Esophagus squamous epithelium (tissue), 5 donors: ENCODE measurements at places on chromosomes 16 and 17.

DNA sequence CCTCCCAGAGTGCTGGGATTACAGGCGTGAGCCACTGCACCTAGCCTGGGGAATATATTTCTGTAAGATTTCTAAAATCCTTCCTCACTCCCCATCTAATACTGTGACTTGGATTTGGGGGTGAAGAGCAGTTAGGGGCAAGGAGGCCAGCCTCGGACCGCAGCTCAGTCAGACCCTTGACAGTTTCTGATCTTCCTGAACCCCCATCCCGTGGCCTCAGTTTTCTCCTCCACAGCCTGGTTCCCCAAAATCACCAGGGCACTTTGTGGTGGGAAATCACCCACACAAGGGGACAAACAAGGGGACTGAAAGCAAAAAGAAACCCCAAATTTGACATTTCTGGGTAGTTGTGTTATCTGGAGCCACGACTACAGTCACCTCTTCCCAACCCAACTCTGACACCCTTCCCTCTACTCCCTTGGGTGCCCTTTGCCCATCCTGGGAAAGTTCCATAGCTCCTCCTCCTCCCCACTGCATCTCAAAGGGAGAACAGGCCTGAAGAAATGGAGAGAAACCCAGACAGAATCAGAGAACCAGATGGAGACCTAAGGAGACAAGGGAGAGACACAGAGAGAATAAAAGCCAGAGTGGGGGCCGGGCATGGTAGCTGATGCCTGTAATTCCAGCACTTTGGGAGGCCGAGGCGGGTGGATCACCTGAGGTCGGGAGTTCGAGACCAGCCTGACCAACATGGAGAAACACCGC lies 2.8 kb upstream of the STAT5A start:
- no peak for DNase-seq

GRCh38 chr16:52434224-52434623 lies 112.7 kb downstream of the TOX3 start:
- DNase-seq, result no peak

- no peak for DNase-seq
Measured at GRCh38 chr17:60091109-60091508, 12.4 kb upstream of the HEATR6 start.

DNA sequence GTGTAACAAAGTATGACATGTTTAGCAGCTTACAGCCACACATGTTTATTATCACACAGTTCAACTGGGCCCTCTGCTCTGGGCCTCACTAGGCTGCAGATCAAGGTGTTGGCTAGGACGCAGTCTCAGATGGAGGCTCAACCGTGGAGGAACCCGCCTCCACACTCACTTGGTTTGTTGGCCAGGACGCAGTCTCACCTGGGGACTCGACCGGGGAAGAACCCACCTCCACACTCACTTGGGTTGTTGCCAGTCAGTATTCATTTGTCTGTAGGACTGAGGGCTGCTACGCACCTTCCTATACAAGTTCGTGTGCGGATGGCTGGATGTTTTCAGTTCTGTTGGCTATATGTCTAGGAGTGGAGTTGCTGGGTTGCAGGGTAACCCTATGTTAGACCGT lies 240.7 kb upstream of the CIBAR2 start:
- no peak for DNase-seq

- DNase-seq, result no peak
Measured at GRCh38 chr16:79717333-79718137, 117.0 kb upstream of the MAF start.

GRCh38 chr17:31497994-31498826 lies 106.7 kb downstream of the RAB11FIP4 start:
- DNase-seq, result no peak

DNA sequence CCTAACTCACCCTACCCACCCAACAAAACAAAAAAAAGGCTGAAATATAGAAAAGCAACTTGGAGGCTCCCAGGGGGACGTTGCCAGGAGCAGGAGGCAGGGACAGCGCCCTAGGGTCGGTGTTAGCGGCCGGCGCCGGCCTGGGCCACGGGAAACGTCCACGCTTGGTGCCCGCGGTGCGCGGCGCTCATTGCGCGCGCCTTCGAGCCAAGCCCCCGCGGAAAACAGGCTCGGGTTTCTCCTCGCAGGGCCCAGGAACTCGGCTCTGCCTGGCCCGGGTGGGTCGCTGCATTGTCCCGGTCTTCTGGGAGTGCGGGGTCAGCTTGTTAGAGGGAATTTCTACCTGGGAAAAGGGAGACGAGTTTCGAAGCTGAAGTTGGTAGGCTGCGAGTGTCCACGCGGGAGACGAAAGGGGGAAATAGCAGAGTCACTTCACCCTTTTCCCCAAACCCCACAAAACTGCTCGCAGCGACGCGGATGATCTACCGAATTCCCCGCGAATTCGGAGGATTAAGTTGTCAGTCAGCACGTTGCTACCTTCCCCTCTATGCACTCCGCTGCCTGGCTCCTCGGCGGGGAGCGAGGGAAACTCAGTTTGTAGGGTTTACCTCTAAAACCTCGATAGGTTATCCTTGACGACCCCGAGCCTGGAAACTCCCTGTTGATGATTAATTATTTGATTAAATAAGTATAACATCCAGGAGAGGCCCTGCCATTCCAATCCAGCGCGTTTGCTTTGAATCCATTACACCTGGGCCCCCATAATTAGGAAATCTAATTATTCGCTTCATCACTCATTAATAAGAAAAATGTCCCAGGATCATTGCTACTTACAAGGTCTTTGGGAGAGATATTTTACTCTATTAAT lies 751 bp upstream of the FOXC2 start:
- DNase-seq, result no peak

DNA sequence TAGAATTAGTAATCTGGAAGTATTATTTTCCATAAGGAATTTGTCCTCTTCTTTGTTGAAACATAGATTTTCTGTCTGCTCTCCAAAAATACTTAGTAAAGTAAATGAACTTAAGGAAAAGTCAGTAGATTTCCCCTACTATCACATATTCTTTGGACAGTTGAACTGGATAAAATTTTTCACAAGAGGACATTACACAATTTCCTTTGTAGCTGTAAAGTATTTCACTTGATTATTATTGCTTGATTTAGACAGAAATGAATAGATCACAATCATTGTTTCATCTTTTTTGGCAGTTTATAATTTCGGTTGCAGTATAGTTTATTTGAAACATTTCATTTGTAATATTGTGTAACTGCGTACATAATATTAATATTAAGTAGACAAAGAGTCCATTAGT lies 12.5 kb downstream of the CYB5B start:
- no peak for DNase-seq

DNA sequence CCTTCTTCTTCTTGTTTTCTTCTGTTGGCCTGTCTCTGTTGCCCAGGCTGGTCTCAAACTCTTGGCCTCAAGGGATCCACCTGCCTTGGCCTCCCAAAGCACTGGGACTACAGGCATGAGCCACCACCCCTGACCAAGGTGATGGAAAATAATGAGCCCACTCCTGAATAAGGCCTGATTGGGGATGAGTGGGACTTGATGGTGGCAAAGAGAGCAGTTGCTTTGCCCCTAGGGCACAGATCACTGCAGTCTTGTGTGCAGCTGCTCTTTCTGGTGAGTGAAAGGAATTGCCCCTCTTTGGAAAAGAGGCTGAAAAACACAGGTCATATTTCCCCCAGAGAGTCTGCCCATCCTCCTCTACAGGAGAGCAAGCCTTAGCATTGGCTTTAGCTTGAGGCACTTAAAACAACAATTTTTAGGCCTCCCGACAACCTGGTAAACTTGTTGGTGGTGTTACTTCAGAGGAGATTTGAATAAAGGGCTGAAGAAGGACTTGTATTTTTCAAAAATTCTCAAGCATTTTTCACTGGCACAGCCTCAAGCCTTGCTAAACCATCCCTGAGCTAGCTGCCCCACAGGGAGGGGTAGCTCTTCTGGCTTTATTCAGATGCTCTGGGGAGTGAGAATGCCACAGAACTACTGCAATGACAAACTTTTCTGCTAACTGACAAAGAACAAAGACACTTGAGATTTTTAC lies 6.1 kb upstream of the PDP2 start:
- DNase-seq, result no peak

GRCh38 chr16:65722429-65722828 lies 600.6 kb upstream of the CDH11 start:
- DNase-seq, result no peak

DNA sequence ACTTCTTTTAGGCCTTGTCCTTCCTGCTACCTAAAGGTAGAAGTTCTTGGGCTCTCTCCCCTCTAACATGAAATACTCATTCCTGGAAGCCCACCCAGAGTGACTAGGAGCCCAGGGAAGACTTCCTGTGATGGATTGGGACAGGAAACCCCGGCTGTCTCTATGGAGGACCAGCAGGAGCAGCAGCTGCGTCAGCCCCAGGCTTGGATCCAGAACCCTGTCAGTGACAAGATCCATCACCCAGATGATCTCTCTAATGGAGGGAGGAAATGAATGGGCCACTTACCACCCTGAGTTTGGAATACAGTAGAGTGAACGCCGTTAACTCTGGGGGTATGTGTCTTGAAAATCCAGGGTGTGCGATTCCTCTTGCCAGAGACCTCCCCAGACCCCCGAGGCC lies 195.7 kb upstream of the WSCD1 start:
- DNase-seq, result no peak

- no peak for DNase-seq
Measured at GRCh38 chr17:82291582-82292250, 18.2 kb upstream of the CSNK1D start.

- no peak for DNase-seq
Measured at GRCh38 chr17:8846768-8847211, 20.7 kb downstream of the PIK3R6 start.

- DNase-seq, result no peak
Measured at GRCh38 chr16:88469615-88470395, 16.7 kb downstream of the ZFPM1 start.

- no peak for DNase-seq
Measured at GRCh38 chr17:68443972-68444464, 13.3 kb downstream of the WIPI1 start.

DNA sequence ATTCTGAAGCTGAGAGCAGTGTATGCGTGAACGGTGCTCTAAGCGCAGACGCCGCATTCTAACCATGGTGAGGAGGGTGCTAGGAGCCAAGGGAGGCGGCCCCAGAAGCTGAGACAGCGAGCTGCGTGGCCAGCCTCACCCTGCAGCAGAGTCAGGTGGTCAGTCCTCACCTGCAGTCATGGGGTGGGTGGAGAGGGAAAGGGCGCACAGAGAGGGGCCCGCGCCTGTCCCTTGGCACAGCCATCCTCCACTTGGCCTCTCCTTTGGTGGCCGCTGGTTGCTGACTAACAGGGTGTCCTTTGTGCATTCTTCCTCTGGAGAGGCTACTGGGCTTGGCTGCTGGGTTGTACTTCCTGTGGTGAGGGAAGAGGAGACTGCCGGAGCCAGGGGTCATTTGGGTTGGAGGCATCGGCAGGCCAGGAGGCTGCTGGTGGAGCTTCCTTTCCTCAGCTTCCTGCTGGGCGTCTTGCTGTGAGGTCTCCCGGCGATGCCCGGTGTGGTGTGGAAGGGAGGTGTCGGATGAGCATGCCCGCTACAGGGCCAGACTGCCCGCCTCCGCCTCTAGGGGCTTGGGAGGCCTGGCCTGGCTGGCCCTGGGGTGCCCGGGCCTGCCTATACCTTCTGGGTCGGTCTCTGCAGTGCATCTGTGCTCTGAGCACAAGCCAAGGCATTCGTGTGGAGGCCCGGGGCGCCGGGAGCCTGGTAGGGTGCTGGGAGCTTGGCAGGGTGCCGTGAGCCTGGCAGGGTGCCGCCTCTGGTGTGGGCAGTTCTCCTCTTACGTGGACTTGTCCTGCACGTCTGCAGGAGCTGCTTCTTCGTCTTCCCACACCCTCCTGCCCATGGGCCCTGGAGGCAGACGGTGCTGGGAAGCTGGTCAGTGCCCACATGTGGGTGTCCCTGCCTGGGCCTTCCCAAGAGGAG lies 17.4 kb downstream of the RNF213 start:
- no peak for DNase-seq

- no peak for DNase-seq
Measured at GRCh38 chr16:85867189-85867588, 31.8 kb upstream of the IRF8 start.

- no peak for DNase-seq
Measured at GRCh38 chr17:4177806-4178205, 34.8 kb downstream of the CYB5D2 start.

- DNase-seq, result no peak
Measured at GRCh38 chr16:4925791-4926190, 11.2 kb downstream of the PPL start.

DNA sequence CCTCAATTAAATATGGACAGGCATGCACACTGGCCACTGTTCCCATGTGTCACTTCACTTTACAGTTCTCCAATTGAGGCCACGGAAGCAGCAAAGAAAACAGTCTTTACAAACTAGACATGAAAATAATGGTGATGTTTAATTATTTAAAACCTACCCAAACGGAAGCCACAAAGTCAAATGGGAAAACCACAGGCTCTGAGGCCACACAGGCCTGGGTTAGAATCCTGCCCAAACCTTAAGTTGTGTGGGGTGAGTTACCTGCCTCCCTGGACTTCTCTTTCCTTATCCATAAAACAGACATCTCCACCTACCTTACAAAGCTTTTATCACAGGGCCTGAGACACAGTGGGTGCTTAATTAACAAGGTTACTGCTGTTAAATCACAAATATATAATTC lies 137.4 kb downstream of the PARN start:
- DNase-seq, result no peak

- no peak for DNase-seq
Measured at GRCh38 chr17:77354420-77354669, 213.6 kb downstream of the SEC14L1 start.

DNA sequence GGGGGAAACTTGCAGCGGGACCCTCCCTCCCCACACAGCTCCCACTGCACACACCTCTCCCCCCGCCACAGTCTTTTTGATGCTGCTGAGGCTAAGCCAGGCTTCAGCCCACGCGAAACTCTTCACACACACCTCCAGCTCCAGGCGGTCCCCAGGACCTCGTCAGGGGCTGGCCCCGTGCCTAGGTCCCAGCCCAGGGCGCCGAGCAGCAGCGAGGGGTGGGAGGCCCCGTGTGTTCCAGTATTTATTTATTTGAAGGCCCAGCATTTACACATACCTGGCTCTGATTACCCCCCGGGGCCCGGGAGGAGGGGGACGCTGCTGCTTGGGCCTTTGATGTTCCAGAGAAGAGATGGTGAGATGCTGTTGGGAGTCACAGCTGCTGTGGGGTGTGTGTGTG lies 44.9 kb upstream of the DLX4 start:
- DNase-seq, result no peak

DNA sequence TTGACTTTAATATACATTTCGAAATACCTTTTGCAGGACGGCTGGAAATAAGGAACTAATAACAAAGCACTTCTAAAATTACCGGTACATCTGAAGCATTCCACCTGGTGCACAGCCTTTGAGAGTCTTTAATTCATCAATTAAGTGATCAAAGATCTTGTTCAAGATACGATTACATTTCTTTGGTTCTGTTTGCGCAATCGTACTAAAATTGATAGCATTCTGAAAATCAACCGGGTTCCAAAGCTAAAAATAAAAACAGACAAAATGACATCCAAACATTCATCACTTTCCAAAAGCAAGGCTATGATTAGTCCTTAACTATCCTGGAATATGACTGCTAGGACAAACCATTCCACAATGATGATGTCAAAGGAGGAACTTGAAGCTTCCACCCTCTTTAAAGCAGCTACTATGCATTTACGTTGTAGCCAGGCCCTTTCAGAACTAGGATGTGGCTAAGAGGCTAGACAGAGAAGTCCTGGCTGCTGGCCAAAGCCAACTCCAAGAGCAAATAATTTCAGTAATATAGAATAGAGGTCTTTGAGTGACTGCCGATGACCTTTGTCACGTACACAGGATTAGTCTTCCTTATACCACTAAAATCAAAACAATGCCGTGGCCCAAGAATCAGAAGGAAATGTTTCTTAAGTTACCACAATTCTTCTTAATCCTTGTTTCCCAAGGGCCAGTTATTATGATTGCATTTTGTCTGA lies 299.8 kb upstream of the PSMD7 start:
- DNase-seq, result no peak

- DNase-seq, result no peak
Measured at GRCh38 chr16:24935336-24935735, 79.8 kb downstream of the ARHGAP17 start.

- no peak for DNase-seq
Measured at GRCh38 chr16:88415381-88415705, 32.6 kb downstream of the ZNF469 start.
